NCI-H1694 treated with DMSO at 0.1 percent for 48 hours (cell line): ENCODE measurements at places on chromosomes 3 and 15.

DNA sequence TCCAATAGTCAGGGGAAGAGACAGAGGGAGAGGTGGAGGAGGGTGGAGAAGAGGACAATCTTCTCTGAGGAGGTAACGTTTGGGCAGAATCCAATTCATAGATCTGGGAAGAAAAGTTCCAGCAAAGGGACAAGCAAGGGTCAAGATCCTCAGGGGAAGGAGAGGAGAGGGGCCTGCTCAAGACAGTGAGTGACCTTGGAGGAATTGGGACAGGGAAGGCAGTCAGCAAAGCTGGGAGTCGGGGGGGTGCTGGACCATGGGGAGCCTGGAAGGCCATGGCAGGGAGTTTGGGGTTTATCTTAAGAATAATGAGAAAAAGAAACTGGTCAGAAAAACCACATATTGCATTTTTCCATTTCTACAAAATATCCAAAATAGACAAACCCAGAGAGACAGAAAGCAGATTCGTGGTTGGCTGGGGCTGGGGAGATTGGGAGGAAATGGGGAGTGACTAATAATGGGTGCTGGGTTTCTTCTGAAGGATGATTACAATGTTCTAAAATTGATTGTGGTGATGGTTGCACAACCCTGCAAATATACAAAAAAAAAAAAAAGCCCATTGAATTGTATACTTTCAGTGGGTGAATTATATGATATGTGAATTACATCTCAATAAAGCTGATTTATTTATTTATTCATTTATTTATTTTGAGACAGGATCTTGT is 19.6 kb upstream of the SRP14 start:
- DNase-seq, result no peak

- DNase-seq, result no peak
Observed at GRCh38 chr3:186493525-186494255, 50.5 kb downstream of the CRYGS start.

DNA sequence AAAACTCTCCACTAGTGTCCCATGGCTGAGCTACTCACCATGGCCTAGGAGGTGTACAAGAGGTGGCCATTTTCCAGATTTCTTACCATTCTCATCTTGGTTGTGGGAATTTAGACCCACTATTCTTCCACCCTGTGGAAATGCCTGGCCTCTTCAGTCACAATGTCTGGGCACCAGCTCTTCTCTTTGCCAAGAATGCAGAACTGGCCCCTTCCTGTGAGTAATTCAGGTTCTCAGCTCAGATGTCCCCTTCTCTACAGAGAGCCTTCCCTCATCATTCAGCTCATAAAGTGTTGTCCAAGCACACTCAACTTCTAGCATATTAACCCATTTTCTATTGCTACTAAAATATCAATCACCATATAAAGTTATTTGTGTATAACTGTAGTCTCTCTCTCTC is 575.5 kb upstream of the KCNMB2 start:
- no peak for DNase-seq

GRCh38 chr3:182244222-182244971 is 532.7 kb downstream of the SOX2 start:
- no peak for DNase-seq

- DNase-seq, result no peak
Observed at GRCh38 chr3:90136456-90137191, 1029.2 kb downstream of the EPHA3 start.

DNA sequence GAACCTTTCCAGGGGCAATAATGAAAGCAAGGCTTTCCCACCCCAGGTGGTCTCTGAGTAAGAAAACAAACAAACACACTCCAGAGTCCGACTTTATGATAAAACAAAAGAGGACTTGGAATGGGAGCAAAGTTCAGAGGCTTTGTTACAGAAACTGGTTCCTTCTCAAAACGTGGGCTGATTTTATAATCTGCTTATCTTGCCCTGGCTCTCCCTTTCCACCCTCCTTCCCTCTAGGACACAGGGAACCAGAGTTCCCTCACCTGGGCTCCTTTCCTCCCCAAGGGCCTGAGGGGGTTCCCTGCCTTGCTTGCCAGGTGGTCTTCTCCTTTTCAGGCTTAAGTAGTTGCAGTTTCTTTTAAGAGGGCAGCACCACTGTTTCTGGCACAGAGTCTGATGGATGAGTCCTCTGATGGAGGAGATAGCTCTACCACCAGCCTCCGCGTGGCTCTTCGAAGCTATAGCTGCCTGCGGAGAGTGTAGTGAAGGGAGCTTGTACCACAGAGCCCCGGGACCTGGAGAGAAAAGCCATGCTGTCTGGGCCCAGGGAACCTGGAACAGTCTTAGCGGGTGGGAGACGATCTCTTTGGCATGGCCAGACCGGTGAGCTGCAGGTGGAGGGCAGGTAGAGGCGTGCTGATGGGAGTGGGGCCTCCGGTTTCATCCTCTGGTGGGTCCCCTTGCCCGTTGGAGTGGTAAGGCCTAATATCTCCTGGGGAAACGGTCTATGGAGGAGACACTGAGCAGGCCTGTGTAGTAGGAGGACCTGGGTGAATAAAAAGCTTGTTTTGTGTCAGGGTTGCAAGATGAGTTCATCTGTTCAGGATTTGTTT is 68.7 kb downstream of the SMAD6 start:
- no peak for DNase-seq

DNA sequence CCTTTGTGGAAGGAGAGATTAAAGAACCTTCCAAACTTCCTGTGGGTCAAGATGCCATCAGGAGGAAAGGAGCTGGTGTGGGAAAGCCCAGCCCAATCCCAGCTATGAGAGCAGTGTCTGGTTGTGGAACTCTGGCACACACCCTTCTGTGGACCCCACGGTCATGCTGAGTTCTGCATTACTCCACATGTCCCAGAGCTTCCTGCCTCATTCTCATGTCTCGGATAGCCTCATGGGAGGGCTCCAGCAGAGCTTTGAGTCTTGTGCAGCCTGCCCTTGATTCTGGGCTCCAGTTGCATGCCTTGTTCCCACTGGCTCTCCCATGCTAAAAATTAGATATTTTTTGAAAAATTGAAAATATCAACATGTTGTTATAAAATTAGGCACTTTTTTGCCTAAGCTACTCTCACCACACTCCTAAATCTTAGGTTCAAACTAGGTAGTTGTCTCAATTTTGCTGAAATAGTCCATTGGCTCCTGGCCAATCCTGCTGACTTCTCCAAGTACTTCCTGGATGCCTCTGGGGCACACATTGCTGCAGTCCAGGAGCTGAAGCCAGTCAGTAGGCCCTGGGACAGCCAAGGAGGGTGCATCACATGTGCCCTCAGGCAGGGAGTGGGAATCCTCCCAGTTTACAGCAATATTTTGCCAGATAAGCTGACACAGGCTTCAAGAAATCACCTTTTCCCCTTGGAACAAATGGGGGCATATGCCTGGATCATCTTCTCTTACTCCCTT is 144.3 kb downstream of the EEFSEC start:
- no peak for DNase-seq

GRCh38 chr3:89560568-89560967 is 453.1 kb downstream of the EPHA3 start:
- DNase-seq, result no peak

- no peak for DNase-seq
Observed at GRCh38 chr3:78846718-78847117, 921.1 kb downstream of the ROBO1 start.

- DNase-seq, result no peak
Observed at GRCh38 chr15:89118481-89118989, 30.3 kb downstream of the ABHD2 start.

- DNase-seq, result no peak
Observed at GRCh38 chr3:159872374-159873109, 116.1 kb upstream of the IL12A start.
